ENCODE measurements at places on chromosomes 12 and 14. TPM values are rescaled to one million over a fixed set of nuclear protein-coding genes. Genes with fewer than 3 reads are reported as not detected.

The PAH gene
- total RNA-seq: 1,162 TPM

The CEBPE gene
- not detected for total RNA-seq

DNA sequence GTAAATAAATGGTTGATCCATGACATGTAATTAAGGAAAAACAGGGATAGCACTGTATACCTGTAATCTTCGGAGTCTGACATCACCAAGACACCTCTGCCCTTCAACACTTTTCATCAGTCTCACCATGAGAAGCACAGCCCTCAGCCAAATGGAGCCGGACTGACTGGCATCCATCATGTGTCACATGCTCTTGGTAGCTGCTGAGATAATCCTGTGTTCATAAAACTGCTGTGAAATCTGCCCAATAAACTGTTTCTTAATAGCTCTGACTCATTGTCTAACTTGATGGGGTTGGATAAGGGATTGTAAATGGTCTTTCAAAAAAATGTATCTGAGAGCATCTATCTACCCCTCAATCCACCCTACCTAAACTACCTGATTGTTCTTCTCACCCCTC lies 33.6 kb downstream of the KCNH5 start:
- no peak for DNase-seq

The ACSM4 gene
- total RNA-seq: not detected

DNA sequence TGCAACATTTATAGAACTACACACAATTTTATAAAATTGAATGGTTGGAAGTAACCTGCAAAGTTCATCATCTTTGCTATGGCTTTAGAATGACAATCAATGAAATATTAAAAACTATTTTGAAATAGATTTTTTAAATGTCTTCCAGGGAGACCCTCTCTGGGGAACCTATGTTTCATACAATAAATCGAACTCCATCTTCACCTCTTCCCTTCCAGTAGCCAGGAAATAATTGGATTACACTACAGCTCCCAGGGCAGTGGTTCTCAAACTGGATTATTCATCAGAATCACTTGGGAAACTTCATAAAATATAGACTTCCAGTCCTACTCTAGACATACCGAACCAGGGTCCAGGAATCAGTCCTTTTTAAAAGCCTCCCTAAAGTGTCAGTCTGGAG lies 328.4 kb downstream of the DUSP6 start:
- DNase-seq: no peak

- no peak for DNase-seq
Measured at GRCh38 chr12:60235261-60235660, 639.4 kb downstream of the SLC16A7 start.
